Activated CD4-positive, alpha-beta T cell treated with anti-CD3 and anti-CD28 coated beads, Interleukin-2, amount 50 U/mL, for 1 hour (primary cell): ENCODE measurements at places on chromosomes 4 and X.

GRCh38 chr4:142142366-142143054, 506.1 kb downstream of the IL15 start:
- no peak for DNase-seq

DNA sequence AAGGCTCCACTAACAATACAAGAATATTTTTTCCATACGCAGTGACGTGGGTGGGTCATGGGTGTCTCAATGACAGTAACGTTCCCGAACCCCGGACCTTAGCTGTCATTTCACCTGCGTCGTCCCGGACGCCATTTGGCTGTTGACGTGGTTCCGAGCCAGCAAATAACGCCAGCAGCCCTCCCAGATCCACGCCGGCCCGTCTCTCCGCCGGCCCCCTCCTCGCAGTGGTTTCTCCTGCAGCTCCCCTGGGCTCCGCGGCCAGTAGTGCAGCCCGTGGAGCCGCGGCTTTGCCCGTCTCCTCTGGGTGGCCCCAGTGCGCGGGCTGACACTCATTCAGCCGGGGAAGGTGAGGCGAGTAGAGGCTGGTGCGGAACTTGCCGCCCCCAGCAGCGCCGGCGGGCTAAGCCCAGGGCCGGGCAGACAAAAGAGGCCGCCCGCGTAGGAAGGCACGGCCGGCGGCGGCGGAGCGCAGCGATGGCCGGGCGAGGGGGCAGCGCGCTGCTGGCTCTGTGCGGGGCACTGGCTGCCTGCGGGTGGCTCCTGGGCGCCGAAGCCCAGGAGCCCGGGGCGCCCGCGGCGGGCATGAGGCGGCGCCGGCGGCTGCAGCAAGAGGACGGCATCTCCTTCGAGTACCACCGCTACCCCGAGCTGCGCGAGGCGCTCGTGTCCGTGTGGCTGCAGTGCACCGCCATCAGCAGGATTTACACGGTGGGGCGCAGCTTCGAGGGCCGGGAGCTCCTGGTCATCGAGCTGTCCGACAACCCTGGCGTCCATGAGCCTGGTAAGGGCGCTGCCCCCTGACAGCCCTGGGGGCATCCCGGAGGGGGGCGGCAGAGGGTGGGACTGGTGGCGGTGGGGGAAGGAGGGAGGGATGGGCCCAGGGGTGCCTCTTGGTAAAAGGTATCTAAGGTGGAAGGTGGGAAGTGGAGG, at the start of gene CPE:
Gene CPE (plus strand): TSS at position 264 of the 933 bp plus-strand sequence. CDS start 214 bp downstream, at position 478.
- peak; percentile 51 for DNase-seq

DNA sequence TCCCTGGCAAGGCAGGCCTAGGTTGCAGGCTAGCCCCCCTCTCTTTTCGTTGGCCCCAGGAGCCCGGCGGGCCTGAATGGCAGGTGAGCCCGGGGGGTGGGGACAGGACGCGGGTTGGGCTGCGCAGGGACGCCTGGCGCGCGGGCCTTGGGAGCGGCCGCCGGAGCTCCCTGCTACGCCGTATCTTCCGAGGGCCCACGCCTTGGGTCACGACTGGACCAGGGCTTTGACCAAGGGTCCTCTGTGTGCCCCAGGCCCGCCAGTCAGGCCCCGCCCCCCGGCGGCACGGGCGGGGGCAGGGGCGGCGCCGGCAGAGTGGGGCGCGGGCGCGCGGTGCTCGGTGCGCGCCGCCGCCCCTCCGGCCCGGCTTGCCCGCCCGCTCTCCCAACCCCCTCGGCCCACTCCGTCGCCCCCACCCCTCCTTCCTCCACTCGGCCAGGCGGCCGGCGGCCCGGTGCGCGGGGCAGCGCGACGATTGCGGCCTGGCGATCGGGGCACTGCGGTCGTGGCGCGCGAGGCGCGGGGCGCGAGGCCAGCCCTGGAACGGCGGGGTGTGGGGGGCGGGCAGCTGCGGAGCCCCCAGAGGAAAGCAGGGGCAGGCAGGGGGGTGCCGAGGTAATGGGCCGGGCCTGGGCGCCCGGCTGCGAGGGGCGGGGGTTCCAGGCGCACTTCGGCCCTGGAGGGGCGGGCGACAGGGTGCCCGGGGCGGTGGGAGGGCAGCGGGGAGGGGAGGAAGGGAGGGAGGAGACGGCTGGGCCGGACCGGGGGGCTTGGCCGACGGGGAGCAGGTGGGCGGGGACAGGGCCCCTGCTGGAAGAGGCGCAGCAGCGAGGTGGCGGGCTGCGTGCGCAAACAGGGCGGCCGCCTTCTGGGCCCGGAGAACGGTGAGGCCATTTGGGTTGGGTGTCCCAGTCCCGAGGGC, at the start of gene PRRG3:
Gene PRRG3 (plus strand): TSS at position 798 of the 922 bp plus-strand sequence. CDS start 3,357 bp downstream, outside the sequence.
- no peak for DNase-seq

GRCh38 chrX:150704030-150704613, 10.9 kb downstream of the MTMR1 start:
- no peak for DNase-seq

- no peak for DNase-seq
These were observed 24.5 kb downstream of the ELF4 start for GRCh38 chrX:130085551-130086446.

DNA sequence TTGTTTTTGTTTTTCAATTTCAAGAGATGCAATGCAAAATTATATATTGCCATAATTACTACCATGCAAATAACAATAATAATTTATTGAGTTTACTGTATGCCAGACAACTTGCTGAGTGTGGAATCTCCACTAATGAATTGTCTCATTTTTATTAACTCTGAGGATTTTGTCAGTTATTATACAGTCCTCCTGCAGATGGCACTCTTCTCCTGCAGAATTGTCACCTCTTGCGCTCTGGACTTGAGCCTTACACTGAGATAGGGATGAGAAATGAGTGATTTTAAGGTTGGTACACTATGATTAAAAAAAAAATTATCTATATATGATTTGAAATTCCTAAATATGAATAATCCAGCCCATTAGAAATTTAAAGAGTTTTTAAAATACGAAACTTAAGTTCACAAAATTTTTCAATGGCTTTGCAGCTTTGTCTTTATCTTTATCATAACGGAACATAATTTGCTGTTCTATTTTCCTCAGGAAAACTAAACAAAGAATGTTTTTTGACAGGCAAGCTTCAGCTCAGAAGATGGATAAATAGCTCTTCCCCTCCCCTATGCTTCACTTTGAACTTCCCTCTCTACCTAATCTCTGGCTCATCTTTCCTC, 12.7 kb upstream of the PAQR3 start:
- DNase-seq, result peak; percentile 14

DNA sequence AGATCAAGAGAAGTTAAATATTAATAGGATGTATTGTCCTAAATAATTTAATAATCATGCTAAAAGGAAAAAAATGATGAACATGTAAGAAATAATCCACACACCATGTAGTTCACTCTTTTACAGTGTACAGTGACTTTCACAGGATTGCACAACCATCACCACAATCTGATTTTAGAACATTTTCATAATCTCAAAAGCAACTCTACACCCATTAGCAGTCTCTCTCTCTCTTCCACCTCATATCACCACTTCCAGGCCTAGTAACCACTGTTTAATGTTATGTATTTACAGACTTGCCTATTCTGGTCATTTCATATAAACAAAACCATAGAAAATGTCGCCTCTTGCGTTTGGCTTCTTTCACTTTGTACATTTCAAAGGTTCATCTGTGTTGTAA, 153.4 kb downstream of the FSTL5 start:
- DNase-seq, result no peak

DNA sequence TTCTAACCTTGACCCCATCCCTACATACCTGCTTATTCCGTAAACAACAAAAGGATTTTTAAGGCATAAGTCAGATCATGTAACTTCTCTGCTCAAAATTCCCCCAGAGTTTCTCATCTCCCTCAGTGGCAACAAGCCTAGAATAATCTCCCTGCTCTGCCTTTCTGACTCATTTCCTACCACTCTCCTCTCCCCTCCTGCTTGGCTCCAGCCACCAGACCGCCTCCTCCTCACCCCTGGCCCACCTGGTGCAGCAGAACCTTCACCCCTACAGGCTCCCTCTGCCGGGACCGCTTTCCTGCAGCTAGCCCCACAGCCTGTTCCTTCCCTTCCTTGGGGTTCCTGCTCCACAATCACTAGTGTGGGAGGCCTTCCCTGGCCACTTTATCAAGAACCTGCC, 32.1 kb downstream of the TSPAN5 start:
- no peak for DNase-seq

DNA sequence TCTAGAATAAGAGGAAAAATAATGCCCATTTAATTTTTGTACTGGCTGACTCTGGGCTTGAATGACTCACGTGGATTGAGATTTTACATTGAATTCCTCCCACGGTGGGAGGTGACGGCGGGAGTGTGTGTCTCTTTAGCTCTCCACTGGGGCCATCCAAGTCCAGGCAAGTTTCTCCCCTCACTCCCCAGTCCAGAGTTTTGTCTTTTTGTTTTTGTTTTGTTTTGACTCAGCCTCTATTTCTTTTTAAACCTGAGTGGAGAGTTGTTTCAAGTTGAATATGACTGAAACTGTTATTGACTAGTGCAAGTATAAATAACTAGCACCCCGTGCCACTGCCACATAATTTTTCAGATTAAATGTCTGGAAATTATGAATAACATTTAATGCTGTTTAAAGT, 13.6 kb downstream of the CHST7 start:
- no peak for DNase-seq

DNA sequence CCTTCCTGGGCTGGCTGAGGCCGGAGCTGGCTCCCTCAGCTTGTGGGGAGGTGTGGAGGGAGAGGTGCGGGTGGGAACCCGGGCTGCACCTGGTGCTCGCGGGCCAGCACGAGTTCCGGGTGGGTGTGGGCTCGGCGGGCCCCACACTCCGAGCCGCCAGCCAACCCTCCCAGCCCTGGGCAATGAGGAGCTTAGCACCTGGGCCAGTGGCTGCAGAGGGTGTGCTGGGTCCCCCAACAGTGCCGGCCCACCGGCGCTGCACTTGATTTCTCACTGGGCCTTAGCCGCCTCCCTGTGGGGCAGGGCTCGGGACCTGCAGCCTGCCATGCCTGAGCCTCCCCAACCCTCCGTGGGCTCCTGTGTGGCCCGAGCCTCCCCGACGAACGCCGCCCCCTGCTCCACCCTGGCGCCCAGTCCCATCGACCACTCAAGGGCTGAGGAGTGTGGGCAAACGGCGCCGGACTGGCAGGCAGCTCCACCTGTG, 182.7 kb upstream of the PAQR3 start:
- DNase-seq, result no peak

- DNase-seq, result no peak
These were observed 129.0 kb downstream of the PPP3CA start for GRCh38 chr4:101218346-101218745.

- no peak for DNase-seq
These were observed 68.2 kb downstream of the ZNF827 start for GRCh38 chr4:145870155-145871020.

DNA sequence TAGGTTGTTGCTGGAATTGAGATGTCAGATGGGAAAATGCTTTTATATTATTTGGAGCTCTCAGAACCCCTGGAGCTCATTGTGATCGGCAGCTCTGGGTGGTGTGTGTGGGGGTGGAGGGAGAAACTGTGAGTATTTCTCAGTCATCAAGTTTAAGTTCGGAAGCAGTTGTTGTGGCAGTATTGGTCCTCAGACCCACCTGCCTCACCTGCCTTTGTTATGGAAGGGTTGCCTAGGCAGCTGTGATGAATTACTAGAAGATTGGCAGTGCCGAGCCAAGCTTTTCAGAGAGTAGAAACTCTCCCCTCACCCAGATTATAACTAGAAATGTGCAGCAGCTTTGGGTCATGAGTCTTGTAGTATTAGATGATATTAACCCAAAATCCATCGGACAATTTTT, 9.5 kb downstream of the IGSF1 start:
- no peak for DNase-seq

DNA sequence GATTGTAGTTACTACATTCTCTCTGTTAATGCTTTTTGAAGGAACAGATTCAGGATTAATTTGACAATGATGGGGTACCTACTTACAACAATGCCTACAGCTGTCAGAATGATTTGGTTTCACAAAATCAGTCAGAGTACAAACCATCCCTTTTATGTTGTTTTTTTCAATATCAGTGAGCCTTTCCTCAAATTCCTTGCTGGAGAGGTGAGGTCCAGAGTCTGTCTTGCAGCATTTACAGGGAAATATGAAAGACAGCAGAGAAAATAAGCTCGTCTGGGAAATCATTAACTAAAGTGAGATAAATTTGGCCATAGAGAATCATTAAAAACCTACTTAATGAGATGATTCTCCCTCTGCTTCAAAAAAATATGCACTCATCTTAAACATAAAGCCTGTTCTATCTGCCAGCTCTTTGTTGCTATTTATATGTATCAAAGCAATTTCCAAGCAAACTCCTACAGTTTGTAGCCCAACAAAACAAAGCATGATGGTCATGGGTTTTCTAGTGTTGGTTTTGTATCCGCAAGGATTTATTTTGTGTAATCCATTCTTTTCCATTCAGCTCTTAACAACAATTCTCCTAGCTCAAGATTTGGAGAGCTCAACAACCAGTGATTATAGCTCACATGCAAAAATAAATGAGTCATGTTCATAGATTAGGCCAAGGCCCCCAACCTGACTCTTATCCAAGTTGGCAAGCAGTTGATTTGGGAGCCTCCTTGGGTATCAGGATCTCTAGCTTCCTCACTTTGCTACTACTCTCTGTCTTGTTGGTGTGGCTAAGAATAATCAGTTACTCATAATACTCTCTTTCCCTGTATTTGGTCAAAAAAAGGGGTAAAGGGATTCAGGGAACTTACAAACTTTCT, 222.6 kb downstream of the ENOX2 start:
- no peak for DNase-seq

- no peak for DNase-seq
These were observed 262.1 kb upstream of the CXXC4 start for GRCh38 chr4:104756837-104757236.

DNA sequence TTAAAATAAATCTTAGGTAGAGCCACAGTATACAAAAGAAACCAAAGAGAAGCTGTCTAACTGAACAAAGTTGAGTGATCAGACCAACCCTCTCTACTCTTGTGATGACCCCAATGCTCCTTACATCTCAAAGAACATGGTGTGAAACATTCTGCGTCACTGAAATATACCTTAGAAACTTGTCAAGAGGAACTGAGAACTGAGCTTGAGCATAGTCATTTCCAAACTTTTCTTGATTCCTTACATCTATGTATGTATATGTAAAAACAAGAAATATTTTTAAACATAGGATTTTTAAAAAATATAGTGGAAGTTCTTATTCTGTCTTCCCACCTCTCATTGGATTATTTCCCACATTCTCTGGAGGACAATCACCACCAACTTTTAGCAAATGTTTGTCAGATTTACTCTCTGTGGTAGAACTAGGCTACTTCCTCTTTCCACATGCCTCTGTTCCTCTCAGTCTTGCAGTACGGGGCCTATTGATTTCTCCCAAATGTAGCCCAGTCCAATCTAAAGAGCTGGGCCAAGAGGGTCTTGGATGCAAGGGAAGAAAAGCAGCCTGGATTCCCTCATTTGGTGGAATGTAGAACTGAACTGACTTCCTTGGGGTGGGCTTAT, 98.2 kb upstream of the HHIP start:
- no peak for DNase-seq

GRCh38 chr4:56272927-56273326, 114.4 kb downstream of the AASDH start:
- DNase-seq, result no peak

DNA sequence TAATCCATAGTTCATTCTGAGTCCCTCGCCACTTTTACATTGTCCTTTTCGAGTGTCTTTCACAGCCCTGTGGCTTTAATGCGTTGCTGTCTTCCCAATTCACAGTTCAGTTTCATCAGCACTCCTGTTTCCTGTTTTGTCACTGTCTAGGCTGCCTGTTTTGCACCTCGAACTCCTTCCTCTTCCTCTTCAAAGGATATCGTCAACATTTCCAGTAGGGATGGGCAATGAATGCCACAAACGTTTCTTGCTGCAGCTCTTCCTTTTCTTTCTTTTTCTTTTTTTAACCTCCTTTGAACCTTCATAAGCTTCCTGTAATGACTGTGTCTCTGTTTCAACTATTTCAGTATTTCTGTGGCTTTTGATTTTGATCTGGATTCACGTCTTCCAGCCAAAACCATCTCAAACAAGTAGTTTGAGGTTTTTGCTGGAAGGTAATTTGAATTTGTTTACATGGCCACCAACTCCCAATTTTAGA, 105.4 kb downstream of the ANXA3 start:
- DNase-seq, result no peak
